LHCN-M2 (cell line): ENCODE measurements at places on chromosomes 16 and 17. TPM values are rescaled to one million over a fixed set of nuclear protein-coding genes. Genes with fewer than 3 reads are reported as not detected.

DNA sequence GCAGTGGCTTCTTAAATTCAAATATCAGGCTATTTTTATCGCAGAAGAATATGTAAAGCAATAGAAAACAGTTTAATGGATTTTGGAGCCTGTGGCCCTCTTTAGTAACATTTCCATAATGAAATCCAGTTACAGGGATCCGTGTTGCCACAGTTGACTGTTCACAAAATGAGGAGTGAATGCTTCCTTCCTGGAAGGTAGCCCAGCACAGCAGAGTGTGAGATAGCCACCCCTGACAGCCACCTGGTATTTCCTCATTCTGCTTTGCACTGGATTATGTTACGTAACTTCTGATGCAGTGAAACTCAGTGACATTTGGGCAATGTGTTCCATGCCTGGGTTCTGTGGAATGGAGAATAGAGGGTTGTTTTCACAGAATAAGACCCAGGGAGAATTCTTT lies 517.2 kb downstream of the RBFOX1 start:
- no peak for DNase-seq

DNA sequence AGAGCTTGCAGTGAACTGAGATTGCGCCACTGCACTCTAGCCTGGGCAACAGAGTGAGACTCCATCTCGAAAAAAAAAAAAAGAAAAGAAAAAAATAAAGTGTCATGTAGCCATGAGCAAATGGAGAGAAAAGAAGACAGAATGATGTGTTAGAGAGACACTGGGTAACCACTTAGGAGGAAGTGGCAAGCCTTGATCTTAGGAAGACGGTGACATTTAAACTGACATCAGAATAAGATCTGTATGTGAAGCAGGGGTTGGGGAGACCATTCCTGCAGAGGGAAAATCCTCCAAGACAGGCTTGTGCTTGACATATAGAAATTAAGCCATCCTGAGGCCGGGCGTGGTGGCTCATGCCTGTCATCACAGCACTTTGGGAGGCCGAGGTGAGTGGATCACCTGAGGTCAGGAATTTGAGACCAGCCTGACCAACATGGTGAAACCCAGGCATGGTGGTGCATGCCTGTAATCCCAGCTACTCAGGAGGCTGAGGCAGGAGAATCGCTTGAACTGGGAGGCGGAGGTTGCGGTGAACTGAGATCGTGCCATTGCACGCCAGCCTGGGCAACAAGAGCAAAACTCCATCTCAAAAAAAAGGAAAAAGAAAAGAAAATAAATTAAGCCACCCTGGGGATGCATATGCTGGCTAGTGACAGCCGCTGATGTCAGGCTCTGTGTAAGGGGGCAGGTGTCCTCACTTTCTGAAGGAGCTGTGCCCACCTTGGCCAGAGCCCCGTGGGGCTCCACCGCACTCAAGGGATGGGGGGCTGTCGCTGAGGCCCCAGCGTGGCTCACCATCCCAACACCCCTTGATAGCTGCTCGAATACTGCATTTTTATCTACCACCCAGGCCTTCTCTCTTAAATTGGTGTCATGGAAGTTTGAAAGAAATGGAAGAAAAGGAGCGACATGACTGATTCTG lies 13.1 kb upstream of the CYB5B start:
- DNase-seq = no peak

DNA sequence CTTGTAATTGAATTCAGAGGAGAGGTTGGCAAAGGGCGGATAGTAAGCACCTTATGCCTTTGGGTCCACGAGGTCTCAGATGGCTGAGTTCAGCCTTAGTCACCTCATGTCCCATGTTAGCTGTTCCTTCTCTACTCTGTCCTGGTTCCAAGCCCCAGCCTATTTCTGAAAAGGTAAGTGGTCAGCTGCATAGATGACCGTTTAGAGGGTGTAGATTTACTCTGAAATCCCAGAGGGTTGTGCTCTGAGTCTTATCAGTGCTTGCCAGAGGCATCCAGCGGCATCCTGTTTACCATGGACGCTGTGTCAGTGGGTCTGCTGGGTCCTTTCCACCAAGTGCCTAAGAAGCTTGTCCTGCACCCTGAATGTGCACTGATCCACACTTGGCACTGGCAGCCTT lies 1.9 kb downstream of the ZNF778 start:
- DNase-seq = no peak

DNA sequence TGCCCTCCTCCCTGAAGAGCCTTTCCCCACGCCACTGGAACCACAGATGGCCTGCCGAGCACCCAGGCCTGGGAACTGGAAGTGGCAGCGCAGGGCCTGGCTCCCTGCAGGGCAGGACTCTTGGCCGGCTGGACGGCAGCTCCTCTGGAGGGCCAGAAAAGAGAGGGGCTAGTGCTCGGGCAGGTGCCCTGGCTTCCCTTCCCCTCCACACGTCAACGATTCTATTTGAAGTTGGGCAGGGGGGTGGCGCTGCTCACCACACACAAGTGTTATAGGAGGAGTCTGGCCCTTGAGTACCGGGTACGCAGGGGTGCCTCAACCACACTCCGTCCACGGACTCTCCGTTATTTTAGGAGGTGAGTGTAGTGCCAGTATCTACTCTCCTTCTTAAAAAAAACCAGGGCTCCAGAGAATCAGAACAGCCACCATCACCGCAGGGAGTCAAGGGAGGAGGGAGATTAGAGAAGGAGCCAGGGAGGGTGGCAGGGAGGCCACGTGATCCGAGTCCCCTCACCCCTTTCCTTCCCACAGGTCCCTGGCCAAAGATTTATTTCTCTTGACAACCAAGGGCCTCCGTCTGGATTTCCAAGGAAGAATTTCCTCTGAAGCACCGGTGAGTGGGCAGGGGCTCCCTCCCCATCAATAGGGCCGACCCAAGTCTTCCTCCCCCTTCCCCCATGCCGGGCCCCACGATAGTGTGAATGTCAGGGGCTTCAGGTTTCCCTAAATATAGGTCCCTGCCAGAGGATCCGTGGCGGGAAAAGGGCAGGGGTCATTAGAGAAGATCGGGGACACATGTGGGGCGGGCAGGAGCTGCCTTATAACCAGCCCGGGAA lies 1.4 kb upstream of the ALDOA start:
- peak; percentile 64 for DNase-seq

The CNGB1 gene
- not detected in 2 replicates for total RNA-seq

DNA sequence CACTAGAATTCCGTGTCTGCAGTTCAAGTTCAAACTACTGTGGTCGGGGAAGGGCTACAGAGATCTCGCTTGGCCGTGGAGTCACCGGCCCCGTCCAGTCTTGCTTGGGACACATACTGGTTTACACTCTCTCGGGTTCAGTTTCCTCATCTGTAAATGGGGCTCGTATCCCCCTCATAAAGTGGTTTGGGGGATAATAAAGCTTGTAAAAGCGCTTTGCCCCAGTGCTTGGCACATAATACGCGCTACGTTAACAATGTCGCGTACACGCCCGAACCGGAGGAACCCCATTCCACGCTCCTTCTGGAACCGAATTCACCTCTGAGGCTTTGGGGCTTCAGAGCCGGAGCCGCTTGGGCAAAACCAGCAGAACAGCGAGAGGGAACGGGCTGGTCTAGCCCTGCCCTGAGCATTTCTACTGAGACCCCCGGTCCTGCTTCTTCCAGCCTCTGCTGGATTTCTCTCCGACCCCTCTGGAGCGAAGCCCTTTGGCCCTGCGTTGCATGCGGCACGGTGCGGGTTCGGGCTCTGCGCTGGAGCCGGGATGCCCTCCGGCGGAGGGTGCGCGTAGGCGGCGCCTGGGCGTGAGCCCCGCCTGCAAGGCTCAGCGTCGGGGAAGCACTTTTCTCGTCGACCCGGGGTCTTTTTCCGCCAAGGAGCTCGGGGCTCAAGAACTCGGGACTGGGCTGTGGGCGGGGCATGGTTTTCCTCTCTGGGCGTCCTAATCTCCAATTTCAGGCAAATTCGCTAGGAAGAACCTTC lies 26.1 kb upstream of the HOXB13 start:
- DNase-seq = no peak
